ENCODE measurements at places on chromosomes 1 and 21.
A peak's percentile ranks its signal among the peaks of the same experiment; 100 is the strongest.

DNA sequence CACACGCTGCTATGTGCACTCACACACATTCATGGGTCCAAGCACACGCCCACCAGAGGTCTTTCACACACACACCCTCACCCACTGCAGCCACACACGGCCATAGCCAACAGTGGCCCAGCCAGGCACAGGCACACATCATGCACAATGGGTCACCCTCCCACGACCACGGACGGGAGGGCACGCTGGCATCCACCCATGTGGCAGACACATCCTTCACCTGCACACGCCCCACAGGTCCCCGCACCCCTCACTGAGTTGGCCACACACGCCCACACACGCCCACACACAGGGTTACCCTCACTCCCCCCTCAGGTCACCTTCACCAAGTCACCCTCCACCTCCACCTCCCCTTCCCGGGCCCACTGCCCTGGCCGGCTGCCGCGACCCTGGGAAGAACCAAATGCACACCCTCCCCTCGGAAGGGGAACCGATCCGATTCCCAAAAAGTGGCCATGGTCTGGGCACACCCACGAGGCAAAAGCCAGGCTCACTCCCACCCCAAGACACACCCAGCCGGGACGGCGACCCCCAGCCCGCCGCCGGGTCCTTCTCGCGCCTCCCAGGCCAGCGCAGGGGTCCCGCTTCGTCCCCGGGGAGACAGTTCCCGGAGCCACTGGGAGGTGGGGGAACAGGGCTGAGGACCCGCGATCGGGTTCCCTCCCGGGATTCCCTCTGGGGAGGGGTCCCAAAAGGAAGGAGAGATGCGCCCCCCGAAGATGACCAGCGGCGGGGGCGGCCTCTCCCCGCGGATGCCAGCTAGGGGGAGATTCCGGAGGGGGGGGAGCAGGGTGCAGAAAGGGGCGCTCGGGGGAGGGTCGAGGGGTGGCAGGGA lies 860 bp downstream of the SDC3 start:
- no peak for DNase-seq

- DNase-seq, result no peak
Observed at GRCh38 chr1:220528679-220529501, 954 bp downstream of the MARK1 start.

DNA sequence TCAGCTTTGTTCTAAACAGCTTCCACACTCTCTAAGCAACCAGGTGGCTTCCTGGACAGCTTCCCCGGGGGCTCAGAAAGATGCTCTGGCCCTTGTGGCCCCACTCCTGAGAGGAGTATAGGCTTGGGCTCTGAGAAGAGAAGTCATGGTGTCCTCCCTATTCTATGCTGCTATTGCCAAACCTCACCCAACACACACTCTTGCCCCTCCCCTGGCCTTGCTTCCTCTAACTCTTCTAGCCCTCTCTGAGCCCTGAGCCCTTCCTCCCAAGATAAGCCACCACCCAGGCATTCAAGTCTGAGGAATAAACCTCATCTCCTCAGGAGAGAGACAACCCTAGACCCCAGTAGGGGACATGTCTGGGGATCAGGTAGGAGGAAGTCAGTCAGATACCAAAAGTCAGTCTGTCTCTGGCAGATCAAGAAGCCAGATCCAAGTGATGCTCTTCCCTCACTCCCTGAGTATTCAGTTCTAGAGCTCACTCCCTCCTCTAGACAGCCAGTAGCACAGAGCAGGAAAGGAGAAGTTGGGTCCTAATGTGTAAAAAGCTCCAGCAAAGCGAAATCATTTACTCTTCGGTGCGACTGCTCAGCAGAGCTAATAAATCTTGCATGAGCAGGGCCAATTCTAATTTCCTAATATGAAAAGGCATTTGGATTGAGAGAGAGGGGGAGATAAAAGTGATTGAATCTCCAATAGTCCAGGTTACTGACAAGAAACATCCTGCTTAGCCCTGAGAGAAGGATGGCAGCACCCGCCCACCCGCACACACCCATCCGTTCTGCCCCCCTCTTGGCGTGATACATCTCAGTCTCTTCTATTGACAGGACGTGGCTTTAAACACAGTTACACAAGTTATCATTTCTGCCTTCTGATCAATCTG lies 50.5 kb downstream of the DMAP1 start:
- DNase-seq, result no peak

GRCh38 chr1:5936126-5936525 lies 56.1 kb downstream of the NPHP4 start:
- no peak for DNase-seq

GRCh38 chr21:28177124-28177523 lies 815.6 kb downstream of the LTN1 start:
- DNase-seq, result no peak

- no peak for DNase-seq
Observed at GRCh38 chr21:15141261-15141970, 76.6 kb upstream of the NRIP1 start.

GRCh38 chr1:87449348-87449963 lies 120.8 kb downstream of the LMO4 start:
- no peak for DNase-seq

- peak; percentile 61 for DNase-seq
Observed at GRCh38 chr21:42258150-42258884, 39.4 kb downstream of the ABCG1 start.

- DNase-seq, result no peak
Observed at GRCh38 chr1:201795066-201795465, 33.9 kb upstream of the IPO9 start.

- peak; percentile 6 for DNase-seq
Observed at GRCh38 chr21:38804789-38805327, 871 bp upstream of the ETS2 start.

GRCh38 chr1:32981003-32981901 lies 16.6 kb upstream of the RNF19B start:
- DNase-seq, result no peak

DNA sequence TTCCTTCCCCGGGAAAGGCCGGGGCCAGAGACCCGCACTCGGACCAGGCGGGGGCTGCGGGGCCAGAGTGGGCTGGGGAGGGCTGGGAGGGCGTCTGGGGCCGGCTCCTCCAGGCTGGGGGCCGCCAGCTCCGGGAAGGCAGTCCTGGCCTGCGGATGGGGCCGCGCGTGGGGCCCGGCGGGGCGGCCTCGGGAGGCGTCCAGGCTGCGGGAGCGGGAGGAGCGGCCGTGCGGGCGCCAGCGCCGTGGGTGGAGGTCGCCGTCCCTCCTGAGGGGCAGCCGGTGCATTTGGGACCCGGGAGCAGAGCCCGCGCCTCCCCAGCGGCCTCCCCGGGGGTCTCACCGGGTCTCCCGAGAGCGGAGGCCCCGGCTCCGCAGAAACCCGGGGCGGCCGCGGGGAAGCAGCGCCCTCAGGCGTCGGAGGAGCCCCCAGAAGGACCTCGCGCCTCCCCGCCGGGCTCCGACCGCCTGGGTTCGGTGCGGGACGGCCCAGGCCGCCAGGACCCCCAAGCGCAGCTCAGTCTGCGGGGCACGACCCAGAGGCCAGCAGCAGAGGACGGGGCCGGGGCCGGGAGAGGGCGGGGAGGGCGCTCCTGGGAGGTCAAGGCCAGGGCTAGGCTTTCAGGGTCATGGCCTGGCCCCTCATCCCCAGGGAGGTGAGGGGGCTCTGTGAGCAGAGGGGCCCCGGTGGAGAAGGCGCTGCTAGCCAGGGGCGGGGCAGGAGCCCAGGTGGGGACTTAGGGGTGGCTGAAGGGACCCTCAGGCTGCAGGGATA lies 7.2 kb upstream of the SLX9 start:
- peak; percentile 56 for DNase-seq

GRCh38 chr1:117834416-117834815 lies 95.0 kb downstream of the GDAP2 start:
- no peak for DNase-seq

DNA sequence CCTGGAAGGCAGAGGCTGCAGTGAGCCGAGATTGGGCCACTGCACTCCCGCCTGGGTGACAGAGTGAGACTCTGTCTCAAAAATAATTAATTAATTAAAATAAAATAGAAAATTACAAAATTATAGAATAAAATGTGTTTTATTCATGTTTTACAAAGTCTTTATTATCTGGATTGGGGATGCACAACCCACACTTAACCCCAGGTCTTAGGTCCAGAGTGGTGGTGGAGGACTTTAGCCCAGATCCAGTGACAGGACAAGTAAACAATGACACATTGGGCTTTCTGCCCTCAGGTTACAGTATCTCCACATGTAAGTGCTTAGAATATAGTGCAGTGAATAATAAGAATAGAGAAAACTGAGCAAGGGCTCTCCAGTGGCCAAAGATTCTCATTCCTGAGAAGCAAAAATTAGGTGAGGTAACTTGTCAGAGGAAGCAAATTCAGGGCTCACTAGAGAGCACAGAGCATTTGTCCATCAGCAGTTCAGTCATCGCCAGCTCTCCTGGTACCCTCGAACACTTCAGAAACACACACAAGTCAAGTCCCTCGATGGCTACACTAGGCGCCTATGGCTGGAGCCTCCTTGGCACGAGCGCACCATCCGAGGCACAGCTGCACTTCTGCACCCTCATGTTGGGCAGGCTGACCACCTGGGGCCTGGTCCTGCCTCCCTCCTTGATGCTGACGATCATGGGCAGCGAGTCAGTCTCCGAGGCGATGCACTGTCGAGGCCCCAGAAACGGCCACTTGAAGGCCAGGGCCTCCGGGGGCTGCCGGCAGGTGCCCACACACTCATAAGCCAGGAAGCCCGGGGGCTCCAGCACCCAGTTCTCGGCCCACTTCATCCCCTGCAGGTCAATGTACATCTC lies 2.6 kb downstream of the LEFTY1 start:
- DNase-seq, result no peak

DNA sequence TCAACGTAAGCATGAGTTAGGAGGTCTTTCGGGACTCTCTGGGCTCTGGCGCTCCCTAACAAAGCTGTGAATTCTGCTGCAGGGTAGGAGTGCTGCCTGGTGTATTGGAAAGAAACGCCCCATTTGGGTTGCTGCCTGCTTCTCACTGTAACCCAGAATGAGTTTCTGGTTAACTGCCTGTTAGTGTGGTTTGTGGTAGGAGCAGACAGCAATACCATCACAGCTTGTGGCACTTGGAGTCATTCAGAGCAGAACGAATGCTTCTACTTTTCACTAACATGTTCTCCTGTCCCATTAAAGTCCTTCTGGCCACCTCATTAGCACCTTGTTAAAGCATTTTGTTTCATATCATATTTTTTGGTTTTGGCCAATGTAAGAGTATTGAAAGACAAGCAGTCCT lies 18.1 kb downstream of the MAP3K7CL start:
- DNase-seq, result no peak

GRCh38 chr21:45302082-45303061 lies 14.7 kb upstream of the POFUT2 start:
- DNase-seq, result no peak

DNA sequence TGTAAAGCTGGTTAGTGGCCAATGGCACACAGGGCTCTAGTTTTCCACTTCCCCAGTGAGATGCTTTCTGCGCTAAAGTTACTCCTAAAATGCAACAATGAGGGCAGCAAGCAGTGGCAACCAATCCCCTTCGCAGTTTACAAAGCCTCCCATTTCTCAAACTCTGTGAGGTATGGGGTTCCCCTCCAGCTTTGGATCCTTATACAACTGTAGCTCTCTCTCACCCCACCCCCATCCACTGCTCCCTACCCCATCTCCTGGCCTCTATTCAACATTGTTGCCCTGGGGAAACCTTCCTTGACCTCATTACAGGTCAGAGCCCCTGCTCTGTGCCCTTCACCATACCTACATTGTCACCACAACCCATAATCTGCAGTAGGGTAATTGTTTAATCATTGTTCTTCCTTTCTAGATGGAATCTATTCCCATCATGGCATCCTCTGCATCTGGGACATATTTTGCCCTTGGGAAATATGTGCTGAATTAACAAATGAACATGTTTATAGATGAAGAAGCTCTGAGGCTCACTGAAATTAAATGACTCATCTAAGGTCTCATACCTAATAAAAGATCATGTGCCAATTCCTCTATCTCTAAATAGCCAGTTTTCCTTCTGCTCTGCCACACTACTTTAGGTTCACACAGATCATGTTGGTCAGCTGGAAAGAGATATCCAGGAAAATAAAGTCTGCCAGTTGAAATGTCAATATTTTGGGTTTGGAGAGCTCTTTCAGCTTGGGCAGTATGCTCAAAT lies 12.6 kb downstream of the KIAA0040 start:
- no peak for DNase-seq

DNA sequence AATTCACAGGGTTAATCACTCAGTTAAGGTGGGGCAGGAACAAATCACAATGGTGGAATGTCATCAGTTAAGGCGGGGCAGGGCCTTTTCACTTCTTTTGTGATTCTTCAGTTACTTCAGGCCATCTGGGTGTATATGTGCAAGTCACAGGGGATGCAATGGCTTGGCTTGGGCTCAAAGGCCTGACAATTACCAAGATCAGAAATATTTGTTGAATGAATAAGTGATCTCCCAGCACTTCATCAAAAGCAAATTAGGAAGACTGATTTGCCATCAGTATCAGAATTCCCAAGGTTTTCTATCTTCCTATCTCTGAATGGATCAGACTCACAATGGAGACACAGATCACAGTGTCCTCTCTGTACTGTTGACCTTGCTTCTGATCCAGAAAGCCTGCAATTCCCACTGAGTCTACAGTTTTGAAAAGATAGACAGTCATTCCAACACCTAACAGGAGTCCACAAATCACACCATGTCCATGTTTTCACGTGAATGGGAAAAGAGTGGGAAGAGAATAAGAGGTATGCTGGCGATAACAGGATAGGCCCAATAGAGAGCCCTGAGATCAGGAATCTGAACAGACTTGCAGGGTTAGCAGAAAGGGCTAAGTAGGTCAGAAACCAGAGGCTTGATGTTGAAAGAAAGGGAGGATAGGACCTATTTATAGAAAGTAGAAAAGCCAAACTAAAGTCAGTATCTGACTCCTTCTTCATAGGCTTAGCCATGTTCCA lies 75.3 kb downstream of the KCNK1 start:
- no peak for DNase-seq

DNA sequence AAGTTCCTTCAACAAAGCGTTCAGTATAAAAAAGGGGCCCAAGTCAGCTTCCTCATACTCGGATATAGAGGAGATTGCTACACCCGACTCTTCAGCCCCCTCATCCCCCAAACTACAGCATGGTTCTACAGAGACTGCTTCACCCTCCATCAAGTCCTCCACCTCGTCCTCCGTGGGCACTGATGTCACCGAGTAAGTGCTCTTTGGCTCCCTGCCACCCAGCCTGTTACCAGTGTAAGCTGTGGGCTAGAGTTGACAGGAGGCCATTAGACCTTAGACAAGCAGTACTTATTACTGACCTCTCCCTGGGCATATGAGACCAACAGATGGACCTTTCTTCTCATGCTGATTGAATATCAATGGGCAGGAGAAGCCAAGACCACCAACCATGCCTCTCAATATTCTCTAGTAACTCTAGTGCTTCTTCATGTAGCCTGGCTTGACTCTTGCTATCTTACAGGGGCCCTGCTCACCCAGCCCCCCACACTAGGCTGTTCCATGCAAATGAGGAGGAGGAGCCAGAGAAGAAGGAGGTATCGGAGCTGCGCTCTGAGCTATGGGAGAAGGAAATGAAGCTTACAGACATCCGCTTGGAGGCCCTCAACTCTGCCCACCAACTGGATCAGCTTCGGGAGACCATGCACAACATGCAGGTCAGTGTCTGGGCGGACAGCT lies 20.9 kb upstream of the IPO9 start:
- no peak for DNase-seq

- DNase-seq, result no peak
Observed at GRCh38 chr1:9590945-9591668, 2.4 kb downstream of the TMEM201 start.

All from stimulated activated CD8-positive, alpha-beta memory T cell treated with anti-CD3 and anti-CD28 coated beads, Interleukin-15, amount 100 ng/mL, for 24 hours (primary cell).